ENCODE measurements at places on chromosomes 7 and 10.
A peak's percentile ranks its signal among the peaks of the same experiment; 100 is the strongest.

- no peak for DNase-seq
Observed at GRCh38 chr7:43072530-43072929, 39.9 kb upstream of the HECW1 start.

GRCh38 chr10:42482411-42482810, 156.0 kb downstream of the ZNF33B start:
- peak; percentile 54 for DNase-seq

GRCh38 chr10:85602306-85602705, 764.3 kb downstream of the GRID1 start:
- DNase-seq: no peak

DNA sequence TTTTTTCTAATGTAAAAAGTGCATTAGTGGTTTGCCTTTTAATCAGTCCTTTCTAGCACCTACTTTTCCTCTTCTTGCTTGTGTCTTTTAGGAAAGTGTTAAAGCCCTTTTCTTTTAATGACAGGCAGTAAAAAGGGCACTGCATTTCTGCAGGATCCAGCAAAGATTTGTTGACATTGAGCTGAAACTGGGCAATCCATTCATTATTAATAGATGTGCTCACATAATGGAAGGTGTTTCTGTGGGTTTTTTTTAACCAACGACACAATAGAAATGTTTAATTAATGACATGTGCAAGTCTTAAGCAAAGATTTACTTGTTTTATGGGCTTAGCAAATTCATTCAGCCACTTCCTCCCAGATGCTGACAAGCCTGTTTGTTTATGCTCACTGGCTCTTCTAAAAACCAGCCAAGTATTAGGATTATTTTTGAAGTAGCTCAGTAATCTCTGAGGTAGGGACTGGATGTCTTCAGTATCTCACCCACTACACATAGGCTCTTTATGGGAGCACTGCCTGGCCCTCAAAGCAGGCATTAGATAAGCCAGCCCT, 1201.1 kb downstream of the SORCS1 start:
- no peak for DNase-seq

DNA sequence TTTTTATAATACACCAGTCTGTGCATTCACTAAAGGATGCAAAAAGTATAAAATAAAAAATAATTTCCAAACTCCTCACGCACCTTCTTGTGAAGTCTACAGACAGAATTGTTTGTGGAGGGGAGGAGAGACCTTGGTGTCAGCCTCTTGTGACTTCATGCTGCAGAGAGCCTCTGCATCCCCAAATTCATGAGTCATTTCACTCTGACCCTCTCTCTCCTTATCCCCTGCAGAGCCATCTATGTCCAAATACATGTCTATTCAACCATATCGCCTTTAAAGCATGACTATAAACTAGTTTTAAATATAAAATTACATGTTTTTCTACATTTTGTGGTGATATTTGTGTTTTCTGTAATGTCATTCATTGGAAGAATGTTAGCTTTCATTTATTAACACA, 6.0 kb downstream of the CREB5 start:
- no peak for DNase-seq

GRCh38 chr10:26357203-26357602, 80.9 kb upstream of the APBB1IP start:
- no peak for DNase-seq

DNA sequence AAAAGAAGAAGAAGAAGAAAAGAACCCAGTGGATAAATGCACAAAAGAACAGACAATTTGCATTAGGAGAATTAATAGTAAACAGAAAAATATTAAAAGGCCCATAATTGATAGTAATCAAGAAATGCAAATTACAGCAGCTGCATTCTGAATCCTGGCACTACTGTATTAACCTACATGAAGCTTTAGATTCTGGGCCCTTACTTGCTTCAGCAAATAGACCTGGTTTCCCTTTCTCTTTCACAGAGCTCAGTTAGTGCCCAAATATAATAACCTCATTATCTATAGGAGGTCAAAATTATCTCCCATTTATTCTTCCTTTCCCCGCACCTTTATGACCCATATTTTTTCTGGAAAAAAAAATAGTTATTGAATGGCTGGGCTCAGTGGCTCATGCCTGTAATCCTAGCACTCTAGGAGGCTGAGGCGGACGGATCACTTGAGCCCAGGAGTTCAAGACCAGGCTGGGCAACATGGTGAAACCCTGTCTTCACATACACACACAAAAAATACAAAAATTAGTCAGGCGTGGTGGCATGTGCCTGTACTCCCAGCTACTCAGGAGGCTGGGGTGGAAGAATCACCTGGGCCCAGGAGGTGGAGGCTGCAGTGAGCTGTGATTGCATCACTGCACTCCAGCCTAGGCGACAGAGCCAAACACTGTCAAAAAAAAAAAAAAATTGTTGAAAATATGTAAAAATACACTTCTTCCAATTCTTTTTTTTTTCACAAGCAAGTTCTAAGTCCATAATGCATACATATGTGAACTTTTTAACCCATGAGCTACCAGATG, 36.0 kb upstream of the PIK3AP1 start:
- no peak for DNase-seq

- DNase-seq: peak; percentile 91
Observed at GRCh38 chr7:151428378-151429236, 11.3 kb downstream of the CRYGN start.
